Activated T-helper 17 cell treated with anti-CD3 and anti-CD28 coated beads, Interleukin-2, amount 50 U/mL, for 72 hours (primary cell): ENCODE measurements at places on chromosomes 4 and X. TPM values are rescaled to one million over a fixed set of nuclear protein-coding genes. Genes with fewer than 3 reads are reported as not detected.

KLHL34 gene
- 0.56 TPM for total RNA-seq

DNA sequence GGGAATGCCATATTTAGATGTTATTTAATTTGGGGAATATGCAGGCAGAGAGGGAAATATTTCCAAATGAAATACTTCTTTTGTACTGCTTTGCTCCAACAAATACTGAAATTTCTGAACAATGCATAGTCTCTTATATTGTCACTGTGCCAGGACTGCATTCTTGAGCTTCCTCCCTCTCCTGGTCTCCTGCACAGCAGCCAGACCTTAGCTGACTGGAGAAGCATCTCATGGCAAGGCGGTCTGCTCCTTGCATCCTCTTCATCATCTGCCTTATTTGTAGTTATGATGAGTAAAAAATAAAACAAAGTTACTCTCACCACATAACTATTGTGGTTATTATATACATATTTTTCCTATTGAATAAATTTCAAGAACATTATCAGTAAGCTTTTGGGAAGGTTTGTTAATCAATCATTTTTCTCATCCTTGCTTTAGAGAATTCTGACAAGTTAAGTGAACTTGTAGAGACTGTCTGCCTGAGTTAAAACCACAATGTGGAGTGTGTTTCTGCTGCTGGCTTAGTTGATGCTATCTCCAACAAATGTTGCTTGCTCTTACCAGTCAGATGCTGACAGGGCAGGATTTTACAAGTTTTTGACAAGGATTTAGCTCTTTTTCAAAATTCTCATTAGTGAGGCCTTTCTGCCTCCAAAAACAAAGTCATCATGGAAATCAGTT, 153.6 kb downstream of the SOWAHB start:
- ATAC-seq = no peak

ATP2B3 gene
- not detected for total RNA-seq

DNA sequence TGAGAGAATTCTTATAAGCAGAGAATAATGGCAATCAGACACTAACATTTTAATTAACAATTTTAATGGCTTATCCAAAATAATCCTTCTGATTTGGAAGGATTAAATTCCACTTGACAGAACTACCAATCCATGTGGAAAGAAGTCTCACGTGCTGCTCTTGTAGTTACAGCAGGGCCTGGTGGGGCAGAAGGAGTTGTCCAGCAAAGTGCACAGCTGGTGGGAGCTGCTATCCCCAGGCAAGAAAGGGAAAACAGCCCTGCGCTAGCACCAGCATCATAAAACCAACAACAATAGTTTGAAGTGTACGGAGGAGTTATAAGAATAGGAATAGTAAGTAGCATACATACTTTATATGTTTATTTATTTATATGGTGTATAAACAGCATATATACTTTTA, 127.4 kb upstream of the TRIM2 start:
- ATAC-seq = no peak

- ATAC-seq = no peak
Measured at GRCh38 chr4:72954811-72955210, 114.7 kb downstream of the COX18 start.

CFAP47 gene
- total RNA-seq = not detected

ATP1B4 gene
- not detected for total RNA-seq

CXXC4 gene
- total RNA-seq = not detected

DNA sequence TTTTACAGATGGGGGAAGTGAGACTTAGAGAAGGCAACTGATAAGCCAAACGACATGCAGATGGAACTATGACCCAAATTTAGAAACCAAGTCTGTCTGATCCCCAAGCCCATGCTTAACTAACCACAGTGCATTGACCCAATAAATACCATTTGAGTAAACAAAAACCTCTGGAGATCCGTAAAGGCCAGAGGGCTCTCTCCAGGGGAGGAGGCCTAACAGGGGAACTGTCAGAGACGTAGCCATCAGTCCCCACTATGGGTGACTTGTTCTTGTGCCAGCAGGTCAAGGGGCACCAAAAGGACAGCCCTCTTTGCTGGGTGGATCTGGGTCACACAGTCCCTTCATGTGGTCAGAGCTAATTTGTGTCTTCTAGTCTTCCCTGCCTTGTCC, 420.2 kb downstream of the BCOR start:
- ATAC-seq = no peak

- no peak for ATAC-seq
Measured at GRCh38 chr4:153603835-153604234, 80.2 kb upstream of the TLR2 start.

F8A2 gene
- not detected for total RNA-seq

CITED1 gene
- not detected for total RNA-seq

RTL9 gene
- not detected for total RNA-seq
